ENCODE measurements at places on chromosomes 7 and 10.

GRCh38 chr10:14478201-14478600 is 147.5 kb upstream of the FRMD4A start:
- DNase-seq, result no peak

GRCh38 chr10:28036587-28036986 is 37.7 kb upstream of the ODAD2 start:
- no peak for DNase-seq

DNA sequence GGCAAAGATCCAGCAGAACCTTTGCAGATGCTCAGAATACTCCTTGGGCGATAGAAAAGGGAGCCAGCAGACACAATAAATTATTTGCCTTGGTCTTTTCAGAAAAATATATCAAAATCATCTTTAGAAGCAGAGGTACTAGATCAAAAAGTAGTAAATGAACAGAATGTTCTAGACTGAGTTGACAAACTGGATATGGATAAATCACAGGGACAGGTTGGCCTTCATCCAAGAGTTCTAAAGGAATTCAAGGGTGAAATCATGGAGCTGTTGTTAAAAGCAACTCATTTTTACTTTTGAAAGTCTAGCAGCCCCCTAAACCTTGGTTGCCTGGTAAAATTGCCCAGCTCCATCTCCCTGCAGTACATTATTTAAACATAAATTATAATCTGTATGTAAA is 99.1 kb downstream of the PLCE1 start:
- no peak for DNase-seq

DNA sequence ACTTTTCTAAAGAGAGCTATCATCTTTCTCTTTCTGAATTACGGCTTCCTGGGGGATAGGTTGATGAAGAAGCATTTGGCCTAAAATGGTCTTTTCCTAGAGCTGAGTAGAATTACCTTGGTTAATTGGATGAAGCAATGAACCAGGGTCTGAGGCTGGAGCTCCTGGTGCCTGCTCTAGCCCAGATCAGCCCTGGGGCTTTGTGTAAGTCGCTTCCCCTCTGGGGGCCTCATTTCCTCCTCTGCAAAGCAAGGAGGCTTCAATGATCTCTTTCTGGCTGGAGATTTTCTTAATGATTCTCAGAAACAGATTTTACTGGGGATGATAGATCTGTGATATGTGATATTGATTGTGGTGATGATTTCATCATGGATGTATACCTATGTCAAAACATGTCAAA is 3.5 kb upstream of the CPA2 start:
- DNase-seq, result no peak

DNA sequence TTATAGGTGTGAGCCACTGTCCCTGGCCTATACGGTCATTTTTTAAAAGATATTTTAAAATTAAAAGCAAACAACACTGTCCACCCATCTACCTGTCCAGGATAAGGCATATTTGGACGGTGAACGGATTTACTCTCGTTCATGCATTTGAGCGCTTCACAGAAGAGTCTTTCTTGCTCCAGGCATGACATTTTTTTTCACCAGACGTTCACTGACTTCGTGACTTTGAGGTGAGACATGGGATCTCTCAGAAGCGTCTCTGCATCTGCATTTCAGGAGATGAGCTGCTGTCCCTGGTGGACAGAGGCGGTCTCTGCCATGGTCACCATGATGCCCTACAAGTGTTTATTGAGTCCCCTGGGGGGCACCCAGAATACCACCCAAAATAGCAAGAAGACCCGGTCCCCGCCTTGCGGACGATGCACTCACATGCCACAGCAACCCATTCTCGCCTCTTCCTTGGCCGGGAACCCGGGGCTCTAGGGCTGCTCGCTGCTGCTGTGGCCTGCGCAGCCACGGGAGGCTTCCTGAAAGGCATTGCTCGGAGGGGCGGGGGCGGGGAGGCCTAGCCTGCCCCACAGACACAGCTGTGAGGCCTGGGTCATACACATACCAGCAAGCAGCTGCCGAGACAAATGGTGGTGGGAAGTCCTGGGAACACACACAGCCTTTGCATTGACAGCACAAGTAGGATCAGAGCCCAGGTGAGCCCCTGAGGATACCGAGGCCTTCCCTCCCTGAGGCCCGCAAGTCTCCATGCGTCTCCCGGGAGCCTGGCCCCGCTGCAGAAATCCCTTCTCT is 84.4 kb downstream of the RGS10 start:
- no peak for DNase-seq

GRCh38 chr7:51276967-51277366 is 39.6 kb downstream of the COBL start:
- no peak for DNase-seq

DNA sequence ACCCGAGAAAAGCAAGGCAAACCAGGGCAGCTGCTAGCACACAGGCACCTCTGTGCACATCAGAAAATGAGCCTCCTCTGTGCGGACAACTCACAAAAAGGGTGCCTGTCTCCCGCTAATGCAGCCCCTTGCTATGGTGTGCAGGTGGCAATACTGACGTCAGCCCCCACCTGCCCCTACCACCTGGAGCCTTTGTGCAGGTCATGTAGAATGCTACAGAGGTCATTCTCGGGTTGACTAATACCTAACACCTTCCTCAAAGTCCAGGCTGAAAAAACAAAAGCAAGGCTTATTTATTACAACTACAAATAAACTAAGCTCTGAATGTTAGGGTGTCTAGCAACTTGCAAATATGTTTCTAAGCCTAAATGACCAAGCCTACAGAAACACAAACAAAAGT is 13.9 kb downstream of the PIP4K2A start:
- DNase-seq, result no peak

DNA sequence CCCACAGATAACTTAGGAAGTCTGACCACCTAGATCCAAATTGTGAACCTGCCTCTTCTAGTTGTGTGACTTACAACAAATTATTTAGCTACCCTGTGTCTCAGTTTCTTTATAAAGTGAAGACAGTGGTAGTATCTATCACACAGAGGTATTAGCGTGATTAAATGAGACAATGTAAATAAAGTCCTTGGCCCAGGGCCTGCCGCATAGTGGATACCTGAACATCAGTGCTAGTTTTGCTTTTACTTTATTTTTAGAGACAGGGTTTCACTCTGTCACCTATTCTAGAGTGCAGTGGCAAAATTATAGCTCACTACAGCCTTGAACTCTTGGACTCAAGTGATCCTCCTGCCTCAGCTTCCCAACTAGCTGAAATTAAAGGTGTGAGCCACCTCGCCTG is 177.1 kb downstream of the CDK14 start:
- DNase-seq, result no peak

GRCh38 chr10:3772361-3773171 is 12.4 kb downstream of the KLF6 start:
- DNase-seq, result no peak

- DNase-seq, result no peak
These were observed 4.5 kb downstream of the ABCB1 start for GRCh38 chr7:87596136-87596535.

GRCh38 chr7:2819161-2819953 is 24.8 kb downstream of the GNA12 start:
- DNase-seq, result no peak

DNA sequence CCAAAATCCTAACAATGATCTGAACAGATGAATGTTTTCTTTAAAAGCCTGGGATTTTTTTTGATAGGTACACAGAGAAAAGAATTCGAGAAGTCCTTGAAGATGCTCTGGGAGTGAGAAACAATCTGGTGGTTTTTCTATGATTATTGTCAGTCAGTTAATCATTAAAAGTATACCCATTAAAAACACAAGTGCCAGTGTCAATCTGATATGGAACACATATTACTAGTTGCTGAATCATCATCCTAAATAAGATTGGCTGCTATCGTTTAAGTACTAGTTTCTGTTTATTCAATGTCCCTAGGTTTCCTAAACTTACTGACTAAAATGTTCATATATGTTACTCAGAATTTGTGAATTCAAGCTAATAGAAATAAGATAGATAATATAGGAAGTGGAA is 16.1 kb downstream of the COL28A1 start:
- no peak for DNase-seq

- no peak for DNase-seq
These were observed 19.6 kb downstream of the C10orf62 start for GRCh38 chr10:97608991-97609561.

DNA sequence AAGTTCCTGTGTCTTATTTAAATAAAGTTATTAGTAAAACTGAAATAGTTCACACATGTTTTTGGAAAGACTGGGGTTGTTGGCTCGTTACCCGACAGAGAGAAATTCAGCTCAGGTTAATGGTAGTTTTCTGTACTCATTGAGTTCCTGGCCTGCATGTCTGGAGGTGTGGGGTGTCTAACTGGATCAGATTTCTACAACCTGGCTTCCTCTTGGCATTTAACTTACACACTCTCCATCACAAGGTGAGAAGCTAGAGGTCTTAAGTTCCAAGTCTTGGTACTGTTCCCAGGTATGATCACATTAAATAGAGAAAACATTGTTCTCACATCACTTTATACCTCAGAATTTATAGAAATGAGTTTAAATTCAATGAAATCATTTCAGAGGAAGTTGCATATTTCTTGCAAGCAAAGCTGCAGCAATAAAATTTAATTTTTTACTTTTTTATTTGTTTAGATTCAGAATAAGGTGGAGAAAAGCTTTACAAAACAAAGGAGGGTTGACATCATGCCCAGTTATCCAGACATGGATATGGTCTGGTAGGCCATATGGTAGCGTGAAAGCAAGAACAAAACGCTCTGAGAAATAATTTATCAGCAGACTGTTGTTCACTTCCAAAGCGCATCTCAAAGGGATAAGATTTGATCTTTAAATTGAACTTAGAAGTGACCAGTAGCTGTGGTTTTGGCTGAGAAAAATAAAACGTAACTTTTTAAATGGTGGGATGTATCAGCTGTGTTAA is 120.6 kb downstream of the GLCCI1 start:
- no peak for DNase-seq

DNA sequence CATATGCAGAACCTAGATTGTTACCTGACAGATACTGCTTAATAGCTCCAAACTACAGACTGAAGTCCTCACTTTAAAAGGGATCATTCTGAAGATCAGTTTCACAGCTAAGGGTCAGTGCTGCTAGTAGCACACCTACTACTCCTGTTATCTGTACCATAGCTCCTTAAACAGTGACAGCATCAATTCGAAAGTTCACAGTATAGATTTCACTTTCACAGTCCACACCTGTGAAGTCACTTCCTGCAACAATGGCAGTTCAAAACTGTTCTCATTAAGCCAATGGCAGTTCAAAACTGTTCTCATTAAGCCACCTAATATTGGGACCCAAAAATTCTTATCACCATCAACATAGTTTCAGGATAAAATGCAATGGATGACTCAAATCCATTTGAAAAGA is 10.7 kb upstream of the FHIP2A start:
- DNase-seq, result no peak

DNA sequence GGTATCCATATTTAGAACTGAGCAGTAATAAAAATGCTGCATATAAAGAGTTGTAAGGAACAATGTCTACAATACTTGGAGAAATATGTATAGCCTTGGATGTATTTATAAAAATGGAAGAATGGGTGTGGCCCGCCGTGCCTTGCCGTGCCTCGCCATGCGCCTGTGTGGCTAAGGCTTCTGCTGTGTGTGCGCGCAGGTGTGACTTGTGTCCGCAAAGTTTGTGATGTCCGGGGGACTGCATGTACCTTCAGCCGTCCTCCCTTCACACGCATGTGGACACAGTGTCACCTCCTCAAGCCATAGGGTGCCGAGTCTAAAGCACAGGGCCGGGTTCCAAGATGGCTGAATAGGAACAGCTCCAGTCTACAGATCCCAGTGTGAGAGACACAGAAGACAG is 9.8 kb downstream of the SAMD9 start:
- no peak for DNase-seq

GRCh38 chr7:140403878-140404564 is at the start of gene RAB19:
Gene RAB19, plus strand, starts transcription at chr7:140404058. Its CDS starts 3,589 bp downstream, at chr7:140407647.
- peak; percentile 24 for DNase-seq

Measured in effector CD8-positive, alpha-beta T cell (primary cell).